ENCODE measurements at places on chromosomes 5 and 9.
A peak's percentile ranks its signal among the peaks of the same experiment; 100 is the strongest.

DNA sequence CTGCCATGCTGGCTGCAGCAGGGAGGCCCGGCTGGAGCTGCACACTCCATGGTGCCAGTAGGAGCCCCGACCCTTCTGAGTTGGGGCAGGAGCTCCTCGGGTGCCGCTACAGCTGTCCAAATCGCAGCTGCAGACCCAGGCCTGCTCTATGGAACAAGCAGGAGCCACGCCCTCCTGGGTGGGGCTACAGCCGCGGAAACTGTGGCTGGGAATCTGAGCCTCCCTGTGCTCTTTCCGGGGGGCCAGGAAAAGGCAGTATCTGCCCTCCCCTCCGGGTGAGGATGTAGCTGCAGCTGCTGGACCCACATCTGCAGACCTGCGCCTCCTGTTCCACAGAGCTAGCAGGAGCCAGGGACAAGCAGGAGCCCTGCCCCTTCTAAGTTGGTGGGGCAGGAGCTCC, 278.9 kb upstream of the ACTBL2 start:
- DNase-seq, result no peak

- DNase-seq, result no peak
Observed at GRCh38 chr5:59002162-59002825, 419.4 kb downstream of the RAB3C start.

- peak; percentile 30 for DNase-seq
Observed at GRCh38 chr9:134215699-134216448, 51.5 kb upstream of the RNU6ATAC start.

DNA sequence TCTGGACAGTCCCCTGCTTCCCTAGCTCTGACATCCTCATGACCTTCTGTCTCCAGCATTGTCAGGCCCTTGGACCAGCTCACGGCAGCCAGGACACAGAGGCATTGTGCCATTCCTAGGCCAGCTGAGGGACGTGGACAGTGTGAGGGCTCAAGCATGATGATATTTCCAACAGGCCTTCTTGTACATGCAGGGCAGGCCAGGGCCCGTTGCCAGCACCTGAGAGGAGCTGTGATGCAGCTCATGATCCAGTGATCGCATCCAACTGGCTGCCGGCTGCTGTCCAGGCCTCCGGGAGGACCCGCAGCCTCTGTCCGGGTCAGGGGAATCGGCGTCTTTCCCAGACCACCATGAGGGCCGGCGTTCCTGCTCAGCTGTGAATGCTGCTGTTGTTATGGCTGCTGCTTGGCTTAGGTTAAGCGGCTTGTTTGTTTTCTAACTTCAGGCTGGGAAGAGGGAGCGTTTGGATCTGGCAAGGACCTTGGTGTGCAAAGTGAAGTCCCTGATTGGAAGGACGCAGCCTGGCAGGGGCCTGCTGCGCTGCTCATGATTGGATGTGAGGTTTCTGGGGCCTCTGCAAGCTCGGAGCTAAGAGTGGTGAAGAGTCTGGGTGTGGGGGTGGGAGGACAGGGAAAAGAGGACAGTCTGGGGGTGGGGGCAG, 53.8 kb downstream of the PDZD2 start:
- DNase-seq, result no peak

GRCh38 chr9:354453-354852, 139.8 kb downstream of the DOCK8 start:
- DNase-seq, result no peak

GRCh38 chr5:151470439-151470838, 23.0 kb downstream of the SLC36A1 start:
- no peak for DNase-seq

- DNase-seq, result peak; percentile 90
Observed at GRCh38 chr5:64147849-64148441, 17.7 kb upstream of the RNF180 start.

- DNase-seq, result peak; percentile 40
Observed at GRCh38 chr5:1343931-1344901, 683 bp downstream of the CLPTM1L start.
